Cerebellar cortex (tissue), 1 donor: ENCODE measurements at places on chromosomes 2 and 18.

DNA sequence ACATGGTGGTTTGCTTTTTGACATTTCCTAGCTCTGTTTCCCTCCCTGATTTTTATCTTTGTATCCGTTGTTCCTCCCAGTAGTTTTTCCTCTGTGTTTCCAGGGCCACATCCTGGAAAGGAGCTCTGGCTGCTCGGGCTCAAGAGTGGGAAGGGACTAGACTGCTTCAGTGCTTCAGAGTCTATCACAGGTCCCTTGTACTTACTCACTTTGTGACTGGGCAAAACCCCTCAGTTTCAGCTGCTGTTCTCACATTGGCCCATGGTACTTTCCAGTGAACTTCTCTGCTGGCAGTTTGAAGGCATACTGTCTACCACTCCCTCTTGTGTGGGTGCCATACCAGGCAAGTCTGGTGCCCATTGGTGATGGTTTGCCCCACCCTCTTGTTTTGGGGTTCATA lies 7.5 kb upstream of the STAMBP start:
- no peak for DNase-seq

DNA sequence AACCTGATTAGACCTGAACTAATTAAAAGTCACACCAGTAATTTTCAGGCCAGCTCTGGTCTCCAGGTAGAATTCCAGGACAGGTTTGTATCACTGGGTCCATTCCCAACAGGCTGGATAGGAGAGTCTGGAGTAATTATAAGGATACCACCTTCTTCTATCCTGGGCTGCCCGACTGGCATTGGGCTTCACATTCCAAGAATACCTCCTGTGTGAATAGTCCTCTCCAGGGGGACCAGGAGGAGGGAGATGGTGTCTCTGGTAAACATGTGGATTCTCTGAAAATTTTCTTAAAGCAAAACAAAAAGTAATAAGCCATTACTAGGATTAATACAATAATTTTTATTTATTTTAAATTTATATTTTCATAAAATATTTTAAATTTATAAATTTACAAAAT lies 17.3 kb downstream of the DUSP11 start:
- DNase-seq = no peak

GRCh38 chr2:127355407-127356008 lies 32.3 kb downstream of the MAP3K2 start:
- DNase-seq = no peak

DNA sequence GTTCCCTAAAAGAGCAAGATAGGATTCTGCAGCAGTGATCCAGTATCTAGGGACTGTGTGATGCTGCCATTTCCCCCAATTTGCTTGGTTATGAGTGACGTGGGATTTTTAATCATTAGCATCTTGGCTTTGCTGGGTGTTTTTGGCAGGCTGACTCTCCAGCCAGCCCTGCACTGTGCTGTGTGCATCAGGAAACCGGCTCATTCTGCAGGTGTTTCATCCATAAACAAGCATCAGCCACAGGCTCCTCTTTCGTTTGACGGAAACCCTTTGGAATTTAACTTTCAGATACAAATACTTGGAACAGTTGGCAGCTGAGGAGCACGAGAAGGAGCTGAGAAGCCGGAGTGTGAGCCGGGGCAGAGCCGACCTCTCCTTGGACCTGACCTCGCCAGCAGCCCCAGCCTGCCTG lies 135.9 kb downstream of the TPGS2 start:
- DNase-seq = no peak

- no peak for DNase-seq
Observed at GRCh38 chr2:42924418-42924886, 132.1 kb upstream of the HAAO start.

- no peak for DNase-seq
Observed at GRCh38 chr18:564708-565561, 15.2 kb upstream of the CETN1 start.
